ENCODE measurements at places on chromosomes 12 and 14. TPM values are rescaled to one million over a fixed set of nuclear protein-coding genes. Genes with fewer than 3 reads are reported as not detected.

Gene HSP90B1
- total RNA-seq, result 534 TPM

Gene KRT1
- not detected for total RNA-seq

Gene PPP1R1A
- total RNA-seq, result not detected

Gene PLEKHD1
- total RNA-seq, result 0.65 TPM

GRCh38 chr12:90991952-90992465 is 12.8 kb downstream of the EPYC start:
- no peaks in the 10 kb centered on the region for H3K4me1 ChIP-seq
- H3K27me3 ChIP-seq, result no peaks in the 10 kb centered on the region
- H3K27ac ChIP-seq, result no peak overlapping the region
- no peak for DNase-seq
- H3K4me3 ChIP-seq, result no peak overlapping the region
- H3K36me3 ChIP-seq, result no peaks in the 10 kb centered on the region

GRCh38 chr12:65335021-65335714 is 56.7 kb downstream of the MSRB3 start:
- no peak overlapping the region for H3K27ac ChIP-seq
- no peaks in the 10 kb centered on the region for H3K36me3 ChIP-seq
- no peak for DNase-seq
- H3K4me1 ChIP-seq, result peaks cover 5% of the 10 kb centered on the region

DNA sequence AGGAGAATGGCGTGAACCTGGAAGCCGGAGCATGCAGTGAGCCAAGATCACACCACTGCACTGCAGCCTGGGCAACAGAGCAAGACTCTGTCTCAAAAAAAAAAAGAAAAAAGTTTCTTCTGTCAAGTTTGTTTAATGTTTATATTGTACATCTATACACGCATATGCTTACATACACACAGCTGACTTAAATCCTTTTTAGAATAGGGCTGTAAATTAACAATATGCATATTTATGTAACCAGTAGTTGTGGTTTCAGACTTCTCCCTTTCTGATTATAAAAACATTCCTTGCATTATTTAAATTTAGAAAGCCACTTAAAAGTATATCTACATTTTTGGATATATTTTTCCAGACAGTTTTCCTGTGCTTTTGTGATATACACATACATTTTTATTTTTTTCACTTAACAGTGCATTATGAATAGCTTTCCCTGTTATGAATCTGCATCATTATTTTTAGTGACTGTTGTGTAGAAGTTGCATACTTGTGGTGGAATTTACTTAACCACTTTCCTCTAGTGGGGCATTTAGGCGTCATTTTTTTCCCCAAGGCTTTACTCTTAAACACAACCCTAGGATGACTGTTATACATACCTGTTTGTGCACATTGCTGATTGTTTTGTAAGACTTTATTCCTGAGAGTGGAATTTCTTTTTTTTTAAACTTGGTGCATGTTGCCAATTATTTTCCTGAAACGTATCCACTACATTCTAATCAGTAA is 29.4 kb downstream of the POLR3B start:
- no peak overlapping the region for H3K4me3 ChIP-seq
- no peaks in the 10 kb centered on the region for H3K27me3 ChIP-seq
- H3K4me1 ChIP-seq, result no peaks in the 10 kb centered on the region
- peaks cover 13% of the 10 kb centered on the region for H3K36me3 ChIP-seq
- H3K27ac ChIP-seq, result no peak overlapping the region
- peak; percentile 57 for DNase-seq

DNA sequence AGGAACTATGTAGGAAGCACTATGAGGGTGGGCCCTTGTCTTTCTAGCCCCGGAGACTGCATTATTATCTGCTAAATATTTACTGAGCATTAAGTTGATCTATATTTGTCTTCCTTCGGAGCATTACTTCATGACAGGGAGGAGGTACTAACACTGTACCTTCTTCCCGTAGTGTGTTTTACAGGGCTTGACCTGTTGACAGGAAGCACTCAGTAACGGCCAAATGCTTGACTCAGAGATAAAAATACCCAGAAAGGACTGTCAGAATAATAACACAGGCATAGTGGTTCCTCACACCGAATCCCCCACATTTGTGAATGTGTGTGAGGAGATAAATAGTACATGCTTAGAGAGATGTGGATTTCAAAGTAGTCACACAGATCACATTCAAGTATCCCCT is 466.6 kb downstream of the EGLN3 start:
- H3K36me3 ChIP-seq, result no peaks in the 10 kb centered on the region
- H3K27ac ChIP-seq, result no peak overlapping the region
- no peak for DNase-seq
- no peaks in the 10 kb centered on the region for H3K4me1 ChIP-seq
- no peaks in the 10 kb centered on the region for H3K27me3 ChIP-seq

- no peak overlapping the region for H3K27ac ChIP-seq
- no peaks in the 10 kb centered on the region for H3K27me3 ChIP-seq
- H3K4me1 ChIP-seq, result no peaks in the 10 kb centered on the region
- no peak overlapping the region for H3K4me3 ChIP-seq
- DNase-seq, result no peak
Measured at GRCh38 chr12:61009192-61009591, 1251.0 kb upstream of the USP15 start.

DNA sequence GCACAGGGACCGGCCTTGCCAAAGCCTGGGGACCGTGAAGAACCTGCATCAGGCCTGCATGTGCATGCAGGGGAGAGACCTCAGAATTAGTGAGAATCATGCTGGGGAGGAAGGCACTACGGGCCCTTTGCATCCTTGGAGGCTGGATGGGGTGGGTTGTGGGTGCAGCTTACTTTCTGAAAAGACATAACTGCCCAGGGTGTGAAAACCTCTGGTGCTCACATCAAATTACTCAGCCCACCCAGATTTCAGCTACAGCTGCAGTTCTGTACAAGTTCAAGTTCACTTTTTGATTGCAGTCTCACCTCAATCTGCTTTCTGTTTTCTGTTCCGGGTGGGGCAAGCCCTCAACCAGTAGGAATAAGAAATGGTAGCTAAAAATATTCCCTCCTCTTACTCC is 130.6 kb downstream of the SLC15A4 start:
- no peak overlapping the region for H3K27ac ChIP-seq
- H3K27me3 ChIP-seq, result peaks cover 18% of the 10 kb centered on the region
- H3K4me3 ChIP-seq, result no peak overlapping the region
- DNase-seq, result no peak
- H3K36me3 ChIP-seq, result no peaks in the 10 kb centered on the region
- H3K4me1 ChIP-seq, result no peaks in the 10 kb centered on the region

DNA sequence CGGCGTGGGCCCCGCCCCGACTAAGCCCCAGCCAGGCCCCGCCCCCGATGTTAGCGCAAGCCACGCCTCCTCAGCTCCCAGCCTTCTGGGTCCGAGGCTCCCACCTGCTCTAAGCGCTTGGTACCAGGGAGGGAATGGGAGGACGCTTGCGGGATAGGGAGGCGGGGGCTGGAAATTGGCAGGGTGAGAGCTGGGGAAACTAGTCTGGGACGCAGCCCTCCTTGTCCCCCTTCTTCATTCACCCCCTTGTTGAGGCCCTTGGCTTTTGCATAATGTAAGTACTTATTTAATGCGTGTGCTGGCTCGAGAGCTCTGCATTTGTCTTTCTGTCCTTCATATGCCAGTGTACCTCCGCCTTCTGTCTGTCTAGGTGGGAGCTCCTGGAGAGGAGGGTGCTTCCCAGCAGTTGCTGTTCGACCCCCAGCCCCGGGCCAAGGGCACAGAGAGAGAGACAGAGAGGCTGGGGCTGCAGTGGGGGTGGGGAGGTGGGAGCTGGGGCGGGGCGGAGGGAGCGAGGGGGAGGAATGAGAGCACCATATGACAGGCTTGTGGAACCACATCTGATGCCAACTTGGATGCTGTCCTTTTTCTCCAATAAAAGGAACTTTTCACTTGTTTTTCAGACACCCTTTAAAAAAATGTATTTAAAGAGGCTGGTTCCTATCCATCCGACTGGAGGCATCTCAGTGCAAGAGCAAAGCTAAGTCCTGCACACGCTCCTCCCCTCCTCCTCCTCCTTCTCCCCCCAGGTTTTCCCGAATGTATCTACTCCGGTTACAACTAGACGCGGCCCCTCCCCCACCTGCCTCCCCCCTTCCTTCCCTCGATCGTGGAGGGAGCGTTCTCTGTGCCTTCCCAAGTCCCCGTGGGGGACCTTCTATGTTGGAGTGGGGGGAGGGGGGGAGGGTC is 25.6 kb upstream of the MAP1LC3B2 start:
- H3K27me3 ChIP-seq, result no peaks in the 10 kb centered on the region
- peak; percentile 76 for DNase-seq
- H3K36me3 ChIP-seq, result no peaks in the 10 kb centered on the region

GRCh38 chr14:106556665-106557289 is 1030.4 kb downstream of the TMEM121 start:
- H3K4me1 ChIP-seq, result no peaks in the 10 kb centered on the region
- no peak for DNase-seq
- no peaks in the 10 kb centered on the region for H3K36me3 ChIP-seq
- no peak overlapping the region for H3K27ac ChIP-seq
- H3K27me3 ChIP-seq, result no peaks in the 10 kb centered on the region
- H3K4me3 ChIP-seq, result no peak overlapping the region

- H3K27ac ChIP-seq, result no peak overlapping the region
- H3K36me3 ChIP-seq, result peaks cover 33% of the 10 kb centered on the region
- DNase-seq, result no peak
Measured at GRCh38 chr12:108525681-108526080, 10.6 kb downstream of the FICD start.

Data from PC-9 (cell line).